ENCODE measurements at places on chromosomes 13 and 19.

DNA sequence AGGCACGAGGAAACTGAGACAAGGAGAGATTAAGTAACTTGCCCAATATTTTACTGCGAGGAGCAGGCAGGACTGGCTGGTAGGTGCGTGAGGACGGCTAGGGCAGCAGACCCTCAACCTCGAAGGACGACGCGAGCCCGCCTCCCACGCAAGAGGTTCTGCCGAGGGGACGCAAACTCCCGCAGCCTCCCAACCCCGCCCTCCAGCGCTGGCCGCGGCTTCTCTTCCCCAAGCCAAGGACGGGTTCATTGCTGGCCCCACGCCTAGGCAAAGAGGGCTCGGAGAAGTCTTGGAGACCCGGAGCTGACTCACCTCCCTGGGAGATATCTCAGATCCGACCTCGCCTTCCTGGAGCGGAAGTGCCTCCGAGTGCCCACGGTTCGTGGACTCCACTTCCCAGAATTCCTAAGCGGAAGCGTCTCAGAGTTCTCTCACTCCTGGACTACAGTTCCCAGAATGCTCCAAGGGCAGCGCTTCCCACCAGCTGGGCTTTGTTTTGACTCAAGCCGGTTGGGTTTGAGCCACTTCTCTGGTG is at the start of gene ZNF235:
TSS of gene ZNF235 (minus strand) at position 367 of the 535 bp plus-strand sequence. CDS start 1,621 bp downstream, outside the sequence.
- peak; percentile 60 for DNase-seq

DNA sequence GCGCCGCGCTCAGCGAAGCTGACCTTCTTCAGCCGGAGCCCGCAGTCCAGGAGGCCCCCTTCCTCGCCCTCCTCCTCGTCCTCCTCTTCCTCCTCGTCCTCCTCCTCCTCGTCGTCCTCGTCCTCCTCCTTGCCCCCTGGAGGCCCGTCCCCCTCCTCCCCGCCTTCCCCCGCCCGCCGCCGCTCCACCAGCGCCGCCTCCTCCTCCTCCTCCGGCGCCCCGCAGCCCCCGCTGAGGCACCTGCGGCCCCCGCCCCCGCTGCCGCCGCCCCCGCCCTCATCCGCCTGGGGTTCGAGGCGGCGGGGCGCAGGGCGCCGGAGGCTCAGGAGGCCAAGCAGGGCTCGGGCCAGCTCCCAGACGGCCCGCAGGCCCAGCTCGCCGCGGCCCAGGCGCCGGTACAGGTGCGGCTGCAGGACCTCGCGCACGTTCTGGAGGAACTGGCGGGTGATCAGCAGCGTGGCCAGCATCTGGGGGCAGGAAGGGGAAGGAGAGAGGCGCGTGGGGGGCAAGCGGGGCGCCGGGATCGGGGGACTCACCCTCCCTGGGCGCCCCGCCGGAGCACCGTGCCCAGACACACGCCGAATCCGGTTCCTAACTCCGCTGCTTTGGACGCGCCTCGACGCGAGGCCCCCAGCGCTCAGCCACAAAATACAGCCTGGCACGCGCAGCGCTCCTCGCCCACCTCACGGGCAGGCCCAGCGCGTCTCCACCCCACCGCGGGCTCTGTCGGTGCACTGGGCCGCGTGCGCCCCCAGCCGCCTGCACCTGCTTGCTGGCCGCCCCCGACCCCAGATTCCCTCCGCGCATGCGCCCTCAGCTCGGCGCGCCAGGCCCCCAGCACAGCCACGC is 5.9 kb downstream of the ANO8 start:
- DNase-seq: peak; percentile 51

GRCh38 chr13:113367020-113367560 is 3.2 kb upstream of the GRTP1 start:
- no peak for DNase-seq

DNA sequence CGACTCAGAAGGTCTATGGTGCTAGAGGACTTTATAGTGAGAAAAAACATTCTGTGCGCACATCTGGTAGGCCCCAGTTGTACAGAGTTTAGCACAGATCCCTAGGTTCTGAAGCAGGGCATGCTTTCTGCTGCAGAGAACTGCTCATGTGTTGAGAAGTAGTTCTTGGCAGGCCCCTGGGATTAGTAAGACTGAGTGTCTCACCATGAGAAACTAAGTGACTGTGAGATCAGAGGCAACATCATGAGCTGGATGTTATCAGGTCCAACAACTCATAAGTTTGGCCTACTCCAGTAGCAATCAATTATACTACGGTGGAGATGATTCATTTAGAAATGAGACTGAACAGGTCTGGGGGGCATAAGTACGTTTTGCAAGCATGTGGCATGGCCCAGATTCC is 507.4 kb upstream of the KLF12 start:
- DNase-seq: no peak

- no peak for DNase-seq
Observed at GRCh38 chr13:95793018-95793555, 116.1 kb downstream of the DNAJC3 start.

GRCh38 chr19:48371367-48371766 is 7.2 kb downstream of the SYNGR4 start:
- no peak for DNase-seq

- no peak for DNase-seq
Observed at GRCh38 chr19:44722131-44723121, 23.5 kb downstream of the CEACAM16 start.

DNA sequence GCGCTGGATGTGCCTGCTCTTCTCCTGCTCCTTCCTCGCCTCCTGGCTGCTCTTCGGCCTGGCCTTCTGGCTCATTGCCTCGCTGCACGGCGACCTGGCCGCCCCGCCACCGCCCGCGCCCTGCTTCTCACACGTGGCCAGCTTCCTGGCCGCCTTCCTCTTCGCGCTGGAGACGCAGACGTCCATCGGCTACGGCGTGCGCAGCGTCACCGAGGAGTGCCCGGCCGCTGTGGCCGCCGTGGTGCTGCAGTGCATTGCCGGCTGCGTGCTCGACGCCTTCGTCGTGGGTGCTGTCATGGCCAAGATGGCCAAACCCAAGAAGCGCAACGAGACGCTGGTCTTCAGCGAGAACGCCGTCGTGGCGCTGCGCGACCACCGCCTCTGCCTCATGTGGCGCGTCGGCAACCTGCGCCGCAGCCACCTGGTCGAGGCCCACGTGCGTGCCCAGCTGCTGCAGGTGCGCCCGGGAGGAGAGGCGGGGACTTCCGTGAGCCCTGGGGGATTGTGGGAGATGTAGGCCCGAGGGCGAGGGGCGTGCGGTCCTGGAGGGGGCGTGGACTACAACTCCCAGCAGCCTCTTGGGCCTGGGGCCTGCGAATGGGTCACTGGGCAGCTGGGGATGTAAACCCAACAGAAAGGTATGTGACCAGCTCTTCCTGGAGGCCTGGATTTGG is 6.7 kb downstream of the KCNJ14 start:
- no peak for DNase-seq

GRCh38 chr19:54178581-54179261 is 5.8 kb upstream of the TMC4 start:
- DNase-seq: no peak

GRCh38 chr13:82701020-82701419 is 1181.3 kb downstream of the SLITRK1 start:
- no peak for DNase-seq

DNA sequence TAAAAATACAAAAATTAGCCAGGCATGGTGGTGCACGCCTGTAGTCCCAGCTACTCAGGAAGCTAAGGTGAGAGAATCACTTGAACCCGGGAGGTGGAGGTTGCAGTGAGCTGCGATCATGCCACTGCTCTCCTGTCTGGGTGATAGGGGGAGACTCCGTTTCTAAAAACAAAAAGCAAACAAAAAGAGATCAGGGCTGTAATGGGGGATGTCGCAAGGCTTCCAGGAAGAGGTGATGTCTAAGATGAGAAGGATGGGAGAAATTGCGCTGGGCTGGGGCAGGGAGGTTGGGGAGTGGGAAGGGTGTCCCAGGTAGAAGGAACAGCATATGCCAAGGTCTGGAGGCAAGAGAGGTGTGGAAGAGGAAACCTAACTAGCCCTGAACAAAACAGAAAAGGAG is 36.1 kb downstream of the PTPRS start:
- DNase-seq: no peak

GRCh38 chr19:17266589-17266974 is 661 bp upstream of the BABAM1 start:
- DNase-seq: no peak

DNA sequence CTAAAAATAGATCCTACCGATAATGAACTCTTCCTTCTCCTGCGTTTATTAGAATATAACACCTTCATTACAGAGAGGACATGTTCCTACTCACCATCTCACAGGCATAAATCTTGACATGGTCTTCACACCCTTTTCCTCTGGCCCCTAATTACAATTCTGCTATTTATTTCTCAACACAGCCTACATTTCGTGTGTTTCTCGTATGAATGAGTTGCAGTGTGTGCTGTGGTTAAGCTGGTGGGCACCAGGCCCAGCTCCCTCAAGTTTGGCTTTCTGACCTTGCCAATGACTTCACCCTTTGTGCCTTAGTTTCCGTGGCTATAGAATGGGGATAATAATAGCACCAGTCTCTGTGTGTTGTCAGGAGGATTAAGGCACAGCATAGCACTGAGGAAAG is 12.3 kb upstream of the KATNAL1 start:
- no peak for DNase-seq

DNA sequence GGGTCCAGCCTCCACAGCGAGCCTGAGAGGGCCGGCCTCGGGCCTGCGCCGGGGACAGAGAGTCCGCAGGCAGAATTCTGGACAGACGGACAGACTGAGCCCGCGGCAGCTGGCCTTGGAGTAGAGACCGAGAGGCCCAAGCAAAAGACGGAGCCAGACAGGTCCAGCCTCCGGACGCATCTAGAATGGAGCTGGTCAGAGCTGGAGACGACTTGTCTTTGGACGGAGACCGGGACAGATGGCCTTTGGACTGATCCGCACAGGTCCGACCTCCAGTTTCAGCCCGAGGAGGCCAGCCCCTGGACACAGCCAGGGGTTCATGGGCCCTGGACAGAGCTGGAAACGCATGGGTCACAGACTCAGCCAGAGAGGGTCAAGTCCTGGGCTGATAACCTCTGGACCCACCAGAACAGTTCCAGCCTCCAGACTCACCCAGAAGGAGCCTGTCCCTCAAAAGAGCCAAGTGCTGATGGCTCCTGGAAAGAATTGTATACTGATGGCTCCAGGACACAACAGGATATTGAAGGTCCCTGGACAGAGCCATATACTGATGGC is 490 bp downstream of the ITPKC start:
- no peak for DNase-seq

DNA sequence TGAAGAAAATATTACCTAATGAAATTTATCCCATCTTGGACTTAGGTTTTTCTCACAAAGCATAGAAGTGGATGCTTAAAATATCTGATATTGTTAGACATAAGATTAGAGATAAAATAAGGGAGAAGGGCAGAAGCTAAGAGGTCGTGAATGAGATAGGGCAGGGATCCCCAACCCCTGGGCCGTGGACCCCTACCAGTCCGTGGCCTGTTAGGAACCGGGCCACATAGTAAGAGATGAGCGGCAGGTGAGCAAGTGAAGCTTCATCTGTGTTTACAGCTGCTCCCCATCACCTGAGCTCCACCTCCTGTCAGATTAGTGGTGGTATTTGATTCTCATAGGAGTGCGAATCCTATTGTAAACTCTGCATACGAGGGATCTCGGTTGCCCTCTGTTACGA is 202.9 kb downstream of the GPC5 start:
- no peak for DNase-seq

GRCh38 chr13:30355384-30355699 is 48.0 kb upstream of the KATNAL1 start:
- peak; percentile 21 for DNase-seq

- peak; percentile 66 for DNase-seq
Observed at GRCh38 chr19:33302175-33302973, at the start of gene CEBPA. Gene CEBPA, minus strand, starts transcription at chr19:33302534. Its CDS starts 120 bp downstream, at chr19:33302414.

- DNase-seq: no peak
Observed at GRCh38 chr19:48560095-48560530, 8.1 kb downstream of the SULT2B1 start.

- no peak for DNase-seq
Observed at GRCh38 chr13:75402787-75403186, 79.2 kb downstream of the TBC1D4 start.

GRCh38 chr13:114152285-114152645 is 19.8 kb upstream of the RASA3 start:
- no peak for DNase-seq

- no peak for DNase-seq
Observed at GRCh38 chr13:36822785-36823184, 3.8 kb downstream of the RFXAP start.

GRCh38 chr13:99582511-99582910 is 81.2 kb downstream of the TM9SF2 start:
- DNase-seq: no peak

DNA sequence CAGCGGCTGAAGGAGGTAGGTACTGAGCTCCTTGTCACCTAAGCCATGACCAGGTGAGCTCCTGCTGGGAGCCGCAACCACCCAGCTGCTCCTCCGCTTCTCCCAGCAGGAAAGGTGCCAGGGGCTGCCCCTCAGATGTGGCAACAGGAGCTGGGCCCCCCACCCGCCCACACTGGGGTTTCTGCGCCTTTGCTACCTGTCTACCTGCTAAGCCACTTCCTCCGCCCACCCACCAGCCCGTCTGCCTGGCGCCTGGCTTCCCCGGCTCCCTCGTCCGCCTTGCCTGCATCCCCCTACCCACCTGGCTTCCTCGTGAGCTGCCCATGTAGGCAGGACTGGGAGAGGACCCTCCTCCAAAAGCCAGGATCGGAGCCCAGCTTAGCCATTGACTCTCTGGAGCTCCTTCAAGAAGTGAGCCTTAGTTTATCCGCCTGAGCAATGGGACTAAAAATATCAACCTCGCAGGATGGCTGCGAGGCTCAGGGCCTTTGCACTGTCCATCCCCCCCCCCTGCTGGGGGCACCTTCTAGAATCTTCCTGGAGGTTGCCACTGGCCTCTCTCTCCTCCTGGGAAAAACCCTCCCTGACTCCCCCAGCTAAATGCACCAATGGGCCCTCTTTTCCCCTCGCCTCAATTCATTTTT is 55.8 kb upstream of the KLF2 start:
- peak; percentile 61 for DNase-seq

DNA sequence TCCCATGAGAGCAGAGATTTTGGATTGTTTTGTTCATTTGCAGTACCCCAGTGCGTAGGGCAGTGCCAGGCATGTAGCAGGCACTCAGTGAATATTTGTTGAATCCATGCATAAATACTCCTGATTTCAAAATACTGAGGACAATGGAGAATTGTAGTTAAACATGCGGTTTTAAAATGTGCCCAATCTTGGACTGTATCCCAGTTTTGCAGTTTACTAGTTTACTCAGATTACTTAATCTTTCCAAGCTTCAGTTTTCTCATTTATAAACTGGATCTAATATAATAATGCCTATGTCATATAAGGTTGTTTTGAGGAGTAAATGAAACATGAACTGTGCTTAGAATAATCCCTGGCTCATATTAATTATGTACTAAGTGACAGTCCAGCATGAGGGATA is 39.0 kb downstream of the RCBTB2 start:
- DNase-seq: no peak

All from stimulated activated CD4-positive, alpha-beta T cell treated with anti-CD3 and anti-CD28 coated beads, Interleukin-4, amount 100 ng/mL, for 4 hours (primary cell).